ENCODE measurements at places on chromosomes 2 and 18. TPM values are rescaled to one million over a fixed set of nuclear protein-coding genes. Genes with fewer than 3 reads are reported as not detected.

TFPI gene
- total RNA-seq = 72.0 TPM

CRYGC gene
- not detected for total RNA-seq

INPP5D gene
- total RNA-seq = 0.69 TPM

COX7A2L gene
- 198 TPM for total RNA-seq

MAP3K19 gene
- not detected for total RNA-seq

ANO7 gene
- 2.1 TPM for total RNA-seq

EML4 gene
- total RNA-seq = 33.3 TPM

SERPINB13 gene
- not detected for total RNA-seq

GIGYF2 gene
- 27.7 TPM for total RNA-seq

ABCG5 gene
- total RNA-seq = not detected

ZNF396 gene
- total RNA-seq = 0.66 TPM

M1AP gene
- not detected for total RNA-seq

GPBAR1 gene
- 0.15 TPM for total RNA-seq

ANKRD30B gene
- total RNA-seq = not detected

INHBB gene
- 14.2 TPM for total RNA-seq

CRYGD gene
- total RNA-seq = not detected

CDCA7 gene
- total RNA-seq = 47.0 TPM

TMEM163 gene
- total RNA-seq = 0.12 TPM

TNS1 gene
- total RNA-seq = 13.5 TPM

MROH2A gene
- 0.32 TPM for total RNA-seq

CFC1 gene
- not detected for total RNA-seq

SPDYA gene
- total RNA-seq = 0.15 TPM

ZSWIM2 gene
- not detected for total RNA-seq

SERPINB11 gene
- total RNA-seq = not detected

L3MBTL4 gene
- not detected for total RNA-seq

MARCHF4 gene
- 62.0 TPM for total RNA-seq

STK11IP gene
- 19.5 TPM for total RNA-seq

MGAT4A gene
- 1.3 TPM for total RNA-seq

DNAH6 gene
- total RNA-seq = 0.06 TPM

ITGA6 gene
- total RNA-seq = 49.0 TPM

IGFBP2 gene
- 66.1 TPM for total RNA-seq

RESP18 gene
- not detected for total RNA-seq

SOX11 gene
- total RNA-seq = not detected

REL gene
- total RNA-seq = 2.7 TPM

GMCL1 gene
- total RNA-seq = 12.8 TPM

CXCR1 gene
- total RNA-seq = not detected

SLC14A1 gene
- not detected for total RNA-seq

RTP5 gene
- total RNA-seq = not detected

GCKR gene
- 0.27 TPM for total RNA-seq

CROCC2 gene
- not detected for total RNA-seq

PROKR1 gene
- total RNA-seq = not detected

PROM2 gene
- not detected for total RNA-seq

KCNJ3 gene
- not detected for total RNA-seq

CRYBA2 gene
- not detected for total RNA-seq

DSG2 gene
- total RNA-seq = 68.1 TPM

ASPRV1 gene
- total RNA-seq = 0.17 TPM

C2orf74 gene
- total RNA-seq = 15.1 TPM

LDLRAD4 gene
- 1.7 TPM for total RNA-seq

DPP10 gene
- total RNA-seq = not detected

CDK15 gene
- total RNA-seq = not detected

EFEMP1 gene
- total RNA-seq = 47.0 TPM

CD8B gene
- total RNA-seq = not detected

Data from A549 treated with DMSO at 1 μM for 4 hours (cell line).